ENCODE measurements at places on chromosomes 7 and 10.

- peak; percentile 41 for DNase-seq
Observed at GRCh38 chr10:21495002-21495751, 30.3 kb downstream of the SKIDA1 start.

- DNase-seq = no peak
Observed at GRCh38 chr7:130386876-130387275, 6.6 kb downstream of the CPA1 start.

DNA sequence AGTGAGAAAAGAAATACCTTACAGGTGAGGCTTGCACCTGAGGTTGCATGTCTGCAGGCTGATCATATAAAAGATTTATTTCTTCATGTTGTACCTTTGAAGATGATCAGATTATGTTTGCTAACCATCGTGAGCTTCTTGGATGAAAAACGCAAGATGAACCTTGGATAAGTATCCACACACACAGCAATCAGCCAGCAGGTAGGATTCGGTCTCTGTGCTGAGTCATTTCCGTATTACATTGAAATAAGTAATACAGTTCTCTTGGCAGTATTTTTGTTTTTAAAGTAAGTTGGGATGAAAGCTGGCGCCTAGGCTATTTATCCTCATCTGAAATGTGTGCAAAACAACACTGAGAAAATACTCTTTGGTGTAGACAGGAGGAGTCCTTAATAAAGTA is 109.0 kb upstream of the PRKCQ start:
- no peak for DNase-seq

GRCh38 chr7:35699796-35700305 is 4.9 kb upstream of the HERPUD2 start:
- no peak for DNase-seq

Data from fibroblast of skin of scalp (primary cell).